Neural cell (in vitro differentiated cells): ENCODE measurements at places on chromosomes 2 and 18. TPM values are rescaled to one million over a fixed set of nuclear protein-coding genes. Genes with fewer than 3 reads are reported as not detected.

Gene GYPC
- 0.40 TPM in 1 of 2 replicates, not detected in the other for polyA plus RNA-seq

Gene LTBP1
- 1.8 and 3.4 TPM in 2 replicates for polyA plus RNA-seq

Gene WDR33
- 58.0 and 58.7 TPM in 2 replicates for polyA plus RNA-seq

Gene TMEM169
- polyA plus RNA-seq = 28.8 and 29.6 TPM in 2 replicates

Gene ABCG8
- 0.05 TPM in 1 of 2 replicates, not detected in the other for polyA plus RNA-seq

Gene INO80B
- 35.2 and 53.2 TPM in 2 replicates for polyA plus RNA-seq

Gene LIMS2
- polyA plus RNA-seq = not detected in 2 replicates

Gene REG3A
- polyA plus RNA-seq = not detected in 2 replicates

Gene ASAP2
- polyA plus RNA-seq = 41.0 and 54.6 TPM in 2 replicates

Gene LDLRAD4
- polyA plus RNA-seq = 1.9 and 3.7 TPM in 2 replicates

Gene LOXHD1
- polyA plus RNA-seq = not detected in 2 replicates

Gene SERPINB13
- polyA plus RNA-seq = not detected in 2 replicates
